ENCODE measurements at places on chromosomes 5 and 9.

DNA sequence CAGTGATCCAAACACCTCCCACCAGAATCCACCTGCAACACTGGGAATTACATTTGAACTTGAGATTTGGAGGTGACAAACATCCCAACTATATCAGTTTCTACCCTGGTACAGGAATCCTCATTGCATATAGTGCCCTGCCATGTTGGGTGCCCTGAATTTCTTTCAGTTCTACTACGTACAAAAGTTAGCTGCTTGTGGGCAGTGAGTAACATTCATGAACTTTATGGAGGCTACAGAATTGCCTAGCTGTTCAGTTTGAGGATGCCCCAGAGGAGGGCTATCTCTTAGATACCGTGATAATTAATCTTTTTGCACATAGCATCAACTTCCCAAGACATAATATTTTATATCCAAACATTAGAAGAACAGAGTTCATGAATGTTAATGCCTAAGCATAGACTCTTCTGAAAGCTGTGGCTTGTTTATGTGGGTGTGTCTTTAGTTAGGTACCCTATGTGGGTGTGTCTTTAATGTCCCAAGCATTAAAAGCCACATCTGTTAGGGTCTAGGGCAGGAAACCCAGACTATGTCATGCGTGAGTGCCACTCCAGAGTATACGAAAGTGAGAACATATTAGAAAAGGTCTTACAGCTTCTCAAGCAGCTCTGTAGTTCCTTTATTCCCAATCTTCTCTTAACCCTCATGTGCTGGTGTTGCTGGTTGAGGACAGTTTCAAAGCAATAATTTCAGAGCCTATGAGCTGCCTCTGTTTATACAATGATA is 47.0 kb upstream of the CHD1 start:
- no peak for DNase-seq

DNA sequence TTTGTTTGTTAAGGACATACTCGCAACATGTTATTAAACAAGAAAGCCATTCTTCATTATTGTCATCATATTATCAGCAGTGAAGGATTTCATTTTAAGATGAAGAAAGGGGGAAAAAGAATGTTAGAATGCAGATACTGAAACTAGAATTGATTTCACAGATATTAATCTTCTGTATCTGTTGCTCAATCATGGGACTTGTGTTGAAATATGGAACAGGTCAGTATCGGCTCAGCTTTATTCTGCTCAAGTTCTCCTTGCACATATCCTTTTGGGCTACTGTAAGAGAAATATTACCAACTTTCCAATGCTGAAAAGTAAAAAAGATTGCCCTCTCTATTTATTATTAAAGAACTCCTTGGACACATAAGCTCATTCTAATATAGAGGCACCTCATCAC is 13.8 kb upstream of the ANXA1 start:
- DNase-seq = no peak

DNA sequence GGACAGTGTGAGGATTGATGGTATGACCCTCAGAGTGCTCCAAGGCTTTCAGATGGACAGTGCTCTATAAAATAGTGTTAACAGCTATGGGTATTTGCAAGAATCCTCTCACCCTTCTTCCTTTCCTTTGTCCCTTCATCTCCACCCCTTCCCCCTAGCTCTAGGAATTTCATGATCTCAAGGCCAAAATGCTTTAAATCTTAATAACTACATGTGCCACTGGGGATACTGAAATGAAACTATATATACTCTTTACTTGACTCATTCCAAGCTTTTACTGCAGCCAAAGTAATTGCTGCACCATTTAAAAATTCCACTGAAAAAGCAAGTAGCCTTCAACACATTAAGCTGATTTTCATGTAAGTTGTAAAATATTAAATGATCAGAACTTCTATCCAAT is 361.6 kb upstream of the SLC30A5 start:
- DNase-seq = no peak

GRCh38 chr5:95779611-95780010 is 42.9 kb downstream of the GLRX start:
- DNase-seq = no peak

DNA sequence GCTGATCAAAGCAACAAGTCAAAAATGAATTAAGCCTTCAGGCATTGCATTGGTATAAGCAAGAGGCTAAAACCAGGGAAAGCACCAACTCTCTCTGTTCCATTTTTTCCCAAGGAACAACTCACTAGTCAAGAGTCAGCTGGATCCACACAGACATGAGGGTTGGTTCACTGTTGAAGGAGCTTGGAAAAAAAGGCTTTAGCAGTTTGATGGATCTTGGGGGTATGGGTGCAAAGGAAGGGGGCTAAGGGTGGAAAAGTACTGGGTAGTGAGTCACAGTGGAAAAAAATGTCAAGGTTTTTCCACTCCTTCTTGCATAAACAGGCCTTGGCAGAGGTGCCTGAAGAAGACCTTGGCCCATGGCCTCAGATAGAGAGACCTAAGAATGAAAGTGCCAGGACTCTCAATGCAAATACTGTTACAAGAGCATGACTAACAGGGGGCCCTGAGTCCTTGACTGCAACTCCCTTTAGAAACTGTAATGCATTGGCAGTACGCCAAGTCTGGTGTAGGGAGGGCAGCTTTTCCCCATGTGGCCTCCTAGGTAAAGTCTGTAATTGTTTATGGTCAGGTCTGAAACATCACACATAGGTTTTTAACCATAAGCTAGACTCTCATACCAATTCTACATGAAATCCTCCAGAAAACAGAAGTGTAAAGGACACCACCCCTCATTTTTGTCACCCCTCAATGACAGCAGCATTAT is 23.7 kb downstream of the ACTL7A start:
- DNase-seq = peak; percentile 22

DNA sequence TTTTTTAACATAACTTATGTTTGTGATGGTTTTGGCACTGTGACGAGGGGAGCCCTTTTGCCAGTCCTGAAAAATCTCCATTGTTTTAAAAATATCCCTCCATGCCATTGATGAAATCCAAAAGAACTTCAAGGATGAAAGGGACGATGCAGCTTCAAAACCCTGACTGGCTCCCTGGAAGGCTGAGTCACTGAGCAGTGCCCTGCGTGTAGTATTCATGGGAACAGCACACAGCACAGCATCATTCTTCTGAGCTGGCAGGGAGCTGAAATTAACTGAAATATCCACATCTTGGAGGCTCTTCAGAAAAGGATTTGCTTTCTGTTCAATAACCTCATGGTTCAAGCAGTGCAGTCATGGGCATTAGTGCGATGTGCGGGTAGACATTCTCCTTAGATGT is 29.7 kb downstream of the PDE4D start:
- peak; percentile 22 for DNase-seq

DNA sequence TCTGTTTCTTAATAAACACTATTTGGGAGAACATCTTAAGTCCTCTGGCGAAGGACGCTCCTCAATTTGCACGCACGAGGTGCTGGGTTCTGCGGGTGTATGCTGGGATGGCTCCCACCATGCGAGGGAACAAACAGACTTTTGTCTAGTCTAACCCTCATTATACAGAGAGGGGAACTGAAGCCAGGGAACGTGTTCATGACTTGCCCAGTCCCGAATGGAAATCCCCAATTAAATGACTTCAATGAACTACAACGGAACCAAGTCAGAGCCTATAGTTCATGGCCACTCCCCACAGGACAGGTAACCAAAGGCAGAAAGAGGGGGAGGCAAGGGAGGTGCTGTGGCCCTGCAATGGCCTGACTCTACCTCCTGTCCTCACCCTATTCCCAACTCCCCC is 9.3 kb downstream of the TLE1 start:
- no peak for DNase-seq

GRCh38 chr5:94788527-94788926 is 170.1 kb downstream of the SLF1 start:
- no peak for DNase-seq

DNA sequence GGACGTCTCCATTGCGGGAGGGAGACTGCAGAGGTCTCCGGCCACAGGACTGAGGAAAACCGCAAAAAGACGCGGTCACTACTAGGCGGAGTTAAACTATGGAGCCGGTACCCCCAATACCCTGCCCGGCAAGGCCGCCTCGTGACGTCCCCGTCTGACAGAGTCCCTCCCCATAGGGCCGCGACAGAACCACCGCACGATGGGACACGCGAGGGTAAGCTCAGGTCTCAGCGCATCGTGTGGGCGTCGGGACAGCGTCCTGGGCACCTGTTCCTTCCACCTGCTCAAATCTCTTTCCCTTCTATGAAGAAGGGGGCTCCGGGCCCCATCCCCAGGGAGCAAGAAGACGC is 35.2 kb upstream of the GLDC start:
- DNase-seq = peak; percentile 33

- DNase-seq = no peak
These were observed 12.9 kb downstream of the SFXN1 start for GRCh38 chr5:175491223-175491622.

DNA sequence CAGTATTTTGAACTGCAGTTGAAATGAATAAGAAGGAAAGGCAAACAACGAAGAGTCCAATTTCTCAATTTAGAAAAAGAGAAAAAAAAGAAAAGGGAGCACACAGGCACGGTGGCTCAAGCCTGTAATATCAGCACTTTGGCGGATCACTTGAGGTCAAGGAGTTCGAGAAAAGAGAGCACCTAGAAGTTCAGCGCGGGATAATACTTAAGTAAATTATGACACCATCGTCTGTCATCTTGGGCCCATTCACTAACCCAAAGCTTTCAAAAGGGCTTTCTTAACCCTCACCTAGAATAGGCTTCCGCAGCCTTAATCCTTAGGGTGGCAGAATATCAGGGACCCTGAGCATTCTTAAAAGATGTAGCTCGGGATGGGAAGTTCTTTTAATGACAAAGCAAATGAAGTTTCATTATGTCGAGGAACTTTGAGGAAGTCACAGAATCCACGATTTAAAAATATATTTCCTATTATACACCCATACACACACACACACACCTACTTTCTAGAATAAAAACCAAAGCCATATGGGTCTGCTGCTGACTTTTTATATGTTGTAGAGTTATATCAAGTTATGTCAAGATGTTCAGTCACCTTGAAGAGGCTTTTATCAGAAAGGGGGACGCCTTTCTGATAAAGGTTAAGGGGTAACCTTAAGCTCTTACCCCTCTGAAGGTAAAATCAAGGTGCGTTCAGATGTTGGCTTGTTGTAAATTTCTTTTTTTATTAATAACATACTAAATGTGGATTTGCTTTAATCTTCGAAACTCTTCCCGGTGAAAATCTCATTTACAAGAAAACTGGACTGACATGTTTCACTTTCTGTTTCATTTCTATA is 602 bp upstream of the CD274 start:
- DNase-seq = no peak

All from AG08395 (cell line).